ENCODE measurements at places on chromosomes 1 and 21. TPM values are rescaled to one million over a fixed set of nuclear protein-coding genes. Genes with fewer than 3 reads are reported as not detected.

DNA sequence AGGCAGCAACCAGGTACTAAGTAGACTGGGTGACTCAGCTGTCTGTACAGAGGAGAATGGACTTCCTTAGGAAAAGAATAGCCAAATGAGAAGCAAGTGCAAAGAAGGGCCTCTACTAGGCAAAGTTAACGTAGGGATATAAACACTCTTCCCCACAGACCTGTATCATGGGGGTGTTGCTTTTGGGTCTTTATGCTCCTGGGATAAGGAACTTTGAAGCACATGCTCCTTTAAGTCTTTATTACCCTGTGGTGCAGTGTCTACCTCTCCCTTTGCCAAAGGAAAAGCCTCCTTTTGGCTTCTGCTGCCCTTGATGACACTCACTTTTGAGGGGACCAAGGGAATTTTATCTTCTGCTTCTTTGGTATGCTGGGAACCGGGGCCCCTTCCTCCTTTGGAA is 5.0 kb downstream of the RFX5 start:
- peaks cover 4% of the 10 kb centered on the region for H3K36me3 ChIP-seq
- no peaks in the 10 kb centered on the region for H3K27me3 ChIP-seq

DNA sequence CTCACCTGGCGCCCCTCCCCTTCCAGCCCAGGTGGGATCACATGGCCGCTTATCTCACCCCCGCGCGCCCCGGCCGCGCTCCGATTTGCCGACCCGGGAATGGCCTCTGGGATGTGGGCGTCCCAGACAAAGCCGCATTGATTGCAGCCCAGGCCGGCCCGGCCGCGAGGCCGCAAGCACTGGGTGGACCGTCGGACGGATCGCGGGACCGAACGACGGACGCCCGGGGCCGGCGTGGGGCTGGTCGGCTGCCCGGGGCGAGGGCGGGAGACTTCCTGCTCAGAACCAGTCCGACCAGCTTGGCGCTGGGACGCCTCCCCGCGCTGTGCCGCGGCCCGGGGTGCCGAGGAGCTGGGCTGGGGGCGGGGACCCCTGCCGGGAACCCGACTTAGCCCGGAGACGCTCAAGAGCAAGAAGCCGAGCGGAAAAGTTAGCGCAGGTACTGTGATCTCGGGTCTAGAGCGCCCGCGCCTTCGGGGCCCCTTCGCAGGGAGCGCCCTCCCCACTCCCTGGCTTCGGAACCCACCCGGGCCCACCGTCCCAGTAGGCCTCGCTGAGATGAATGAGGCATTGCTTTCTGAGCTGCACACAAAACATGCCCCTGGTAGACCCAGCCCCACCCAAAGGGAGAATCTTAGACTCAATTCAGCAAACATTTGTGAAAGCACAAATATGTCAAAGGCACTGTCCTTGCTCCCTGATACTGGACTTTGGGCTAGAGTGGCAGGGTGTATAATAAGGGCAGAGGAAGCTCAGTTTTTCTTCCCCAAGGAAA is 415 bp upstream of the LAD1 start:
- H3K4me3 ChIP-seq = peak overlapping the region; percentile 96
- peak overlapping the region; percentile 61 for H3K27ac ChIP-seq
- H3K4me1 ChIP-seq = peaks cover 42% of the 10 kb centered on the region
- H3K36me3 ChIP-seq = no peaks in the 10 kb centered on the region
- H3K27me3 ChIP-seq = no peaks in the 10 kb centered on the region

- H3K4me1 ChIP-seq = peaks cover 11% of the 10 kb centered on the region
- H3K36me3 ChIP-seq = no peaks in the 10 kb centered on the region
- DNase-seq = no peak
- no peak overlapping the region for H3K27ac ChIP-seq
- H3K27me3 ChIP-seq = no peaks in the 10 kb centered on the region
Observed at GRCh38 chr1:201594575-201595245, 55.8 kb downstream of the NAV1 start.

DNA sequence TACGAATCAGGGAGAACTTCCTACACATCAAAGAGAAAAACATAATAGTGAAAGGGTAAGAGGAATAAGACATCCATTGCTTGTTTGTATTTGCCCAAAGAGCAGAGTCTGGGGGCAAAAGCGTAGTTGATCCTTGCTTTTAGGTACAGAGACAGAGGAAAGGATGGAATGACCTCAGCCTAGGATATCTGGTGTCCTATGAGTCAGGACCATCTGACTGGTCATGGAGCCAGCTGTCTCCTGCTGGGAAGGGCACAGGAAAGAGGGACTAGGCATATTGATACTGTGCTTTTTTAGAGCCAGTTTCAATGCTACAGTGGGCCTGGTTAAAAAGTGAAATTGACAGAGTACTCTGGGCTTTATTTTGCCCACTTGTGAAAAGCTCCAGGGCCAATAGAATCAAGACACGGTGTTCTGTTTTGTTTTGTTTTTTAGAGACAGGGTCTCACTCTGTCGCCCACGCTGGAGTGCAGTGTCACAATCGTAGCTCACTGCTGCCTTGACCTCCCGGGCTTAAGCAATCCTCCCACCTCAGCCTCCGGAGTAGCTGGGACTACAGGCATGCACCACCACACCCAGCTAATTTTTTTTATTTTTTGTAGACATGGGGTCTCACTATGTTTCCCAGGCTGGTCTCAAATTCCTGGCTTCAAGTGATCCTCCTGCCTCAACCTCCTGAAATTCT is 3.2 kb downstream of the PLEKHO1 start:
- DNase-seq = no peak
- H3K27ac ChIP-seq = no peak overlapping the region
- H3K4me1 ChIP-seq = no peaks in the 10 kb centered on the region
- no peaks in the 10 kb centered on the region for H3K36me3 ChIP-seq
- H3K27me3 ChIP-seq = no peaks in the 10 kb centered on the region

DNA sequence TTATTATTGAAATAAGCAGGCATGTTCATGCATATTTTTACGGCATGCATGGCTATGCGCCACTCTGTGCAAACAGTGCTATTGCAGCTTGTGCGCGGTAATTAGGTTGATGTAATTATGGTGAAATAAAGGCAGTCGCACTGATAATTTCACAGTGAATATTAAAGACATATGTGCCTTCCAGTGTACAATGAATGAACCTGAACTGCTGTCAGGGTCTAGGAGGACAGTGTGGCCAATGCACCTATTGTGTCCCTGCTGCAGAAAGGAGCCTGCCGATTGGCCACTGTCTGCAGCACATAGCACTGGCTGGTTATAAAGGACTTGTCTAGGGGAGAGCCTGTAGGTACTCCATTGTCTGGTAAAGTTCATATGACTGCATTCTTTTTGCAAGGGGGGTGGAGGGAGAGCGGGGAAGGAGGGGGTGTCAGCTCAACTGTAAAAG is 340.4 kb downstream of the USP25 start:
- no peak overlapping the region for H3K27ac ChIP-seq
- H3K36me3 ChIP-seq = no peaks in the 10 kb centered on the region
- no peaks in the 10 kb centered on the region for H3K27me3 ChIP-seq
- H3K4me3 ChIP-seq = no peak overlapping the region
- DNase-seq = no peak

The RXRG gene
- total RNA-seq = not detected

The OSCP1 gene
- total RNA-seq = 21.6 TPM

Measured in PC-9 (cell line).